ENCODE measurements at places on chromosomes 12 and 14.

DNA sequence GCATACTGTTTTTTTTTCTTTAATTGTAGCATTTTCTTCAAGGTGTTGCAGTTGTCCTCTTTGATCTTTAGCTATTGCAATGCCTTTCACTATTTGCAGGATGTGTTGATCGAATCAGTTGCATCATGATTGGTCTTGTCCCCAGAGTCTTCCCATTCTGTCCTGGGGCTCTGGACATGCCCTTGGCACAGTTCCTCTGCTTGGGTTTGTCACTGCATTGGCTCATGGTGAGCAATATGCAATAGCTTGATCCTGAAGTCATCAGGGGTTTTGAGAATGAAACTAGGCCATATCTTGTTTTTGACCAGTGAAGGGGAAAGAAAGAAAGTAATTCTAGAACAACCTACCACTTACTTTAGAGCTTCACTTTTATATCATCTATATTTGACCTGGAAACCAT lies 281.5 kb downstream of the TMEM117 start:
- no peak overlapping the region for H3K27ac ChIP-seq
- H3K36me3 ChIP-seq = no peaks in the 10 kb centered on the region
- DNase-seq = no peak
- no peaks in the 10 kb centered on the region for H3K27me3 ChIP-seq
- no peak overlapping the region for H3K4me3 ChIP-seq

DNA sequence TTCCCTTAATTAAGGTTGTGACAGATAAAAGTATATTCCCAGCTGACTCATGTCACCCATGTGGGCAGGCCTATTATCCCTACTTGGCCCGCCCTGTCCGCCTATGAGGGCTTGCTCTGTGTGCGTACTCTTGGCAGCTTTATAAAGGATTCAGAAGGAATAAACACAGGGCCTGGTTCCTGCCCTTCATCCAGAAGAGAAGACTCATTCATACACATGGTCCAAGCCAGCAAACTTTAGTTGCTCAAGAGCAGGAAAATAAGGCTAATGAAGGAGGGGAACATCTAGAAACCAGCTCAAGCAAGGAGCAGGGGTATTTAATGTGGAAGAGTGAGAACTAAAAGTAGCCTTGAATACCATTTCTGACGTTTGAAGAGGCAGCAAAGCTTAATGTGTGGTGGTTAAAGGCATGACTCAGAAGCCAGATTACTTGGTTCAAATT lies 141.9 kb downstream of the CRADD start:
- H3K27ac ChIP-seq = no peak overlapping the region
- H3K27me3 ChIP-seq = no peaks in the 10 kb centered on the region
- peaks cover 15% of the 10 kb centered on the region for H3K4me1 ChIP-seq
- no peaks in the 10 kb centered on the region for H3K36me3 ChIP-seq
- DNase-seq = no peak

- H3K27ac ChIP-seq = no peak overlapping the region
- no peaks in the 10 kb centered on the region for H3K4me1 ChIP-seq
- H3K27me3 ChIP-seq = peaks cover 3% of the 10 kb centered on the region
- no peak overlapping the region for H3K4me3 ChIP-seq
- DNase-seq = no peak
Measured at GRCh38 chr12:99121546-99121945, 476.5 kb downstream of the APAF1 start.

DNA sequence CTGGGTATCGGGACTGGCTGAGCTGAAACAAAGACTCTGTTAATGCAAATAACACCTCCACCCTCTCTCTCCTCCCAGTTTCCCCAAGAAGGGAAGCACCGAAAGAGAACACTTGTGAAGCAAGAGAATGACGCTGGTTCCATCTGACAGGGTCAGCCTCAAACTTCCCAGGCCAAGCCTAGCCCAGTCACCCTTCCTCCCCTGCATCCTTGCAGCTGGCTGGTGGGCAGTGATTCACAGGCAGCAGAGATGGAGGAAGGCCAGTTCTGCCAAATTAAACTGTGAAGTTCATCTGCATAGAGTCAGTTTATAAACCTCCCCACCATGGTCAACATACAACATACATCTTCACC lies 2.8 kb downstream of the LRRC74A start:
- no peaks in the 10 kb centered on the region for H3K36me3 ChIP-seq
- no peak overlapping the region for H3K4me3 ChIP-seq
- no peak overlapping the region for H3K27ac ChIP-seq
- no peak for DNase-seq
- peaks cover 27% of the 10 kb centered on the region for H3K4me1 ChIP-seq
- H3K27me3 ChIP-seq = no peaks in the 10 kb centered on the region

GRCh38 chr12:128767518-128767917 lies 56.2 kb downstream of the SLC15A4 start:
- no peak for DNase-seq
- peaks cover 7% of the 10 kb centered on the region for H3K27me3 ChIP-seq
- H3K4me3 ChIP-seq = no peak overlapping the region

- H3K4me1 ChIP-seq = no peaks in the 10 kb centered on the region
- DNase-seq = no peak
- H3K27ac ChIP-seq = no peak overlapping the region
- no peak overlapping the region for H3K4me3 ChIP-seq
Measured at GRCh38 chr14:51304941-51305340, 64.9 kb downstream of the TMX1 start.

DNA sequence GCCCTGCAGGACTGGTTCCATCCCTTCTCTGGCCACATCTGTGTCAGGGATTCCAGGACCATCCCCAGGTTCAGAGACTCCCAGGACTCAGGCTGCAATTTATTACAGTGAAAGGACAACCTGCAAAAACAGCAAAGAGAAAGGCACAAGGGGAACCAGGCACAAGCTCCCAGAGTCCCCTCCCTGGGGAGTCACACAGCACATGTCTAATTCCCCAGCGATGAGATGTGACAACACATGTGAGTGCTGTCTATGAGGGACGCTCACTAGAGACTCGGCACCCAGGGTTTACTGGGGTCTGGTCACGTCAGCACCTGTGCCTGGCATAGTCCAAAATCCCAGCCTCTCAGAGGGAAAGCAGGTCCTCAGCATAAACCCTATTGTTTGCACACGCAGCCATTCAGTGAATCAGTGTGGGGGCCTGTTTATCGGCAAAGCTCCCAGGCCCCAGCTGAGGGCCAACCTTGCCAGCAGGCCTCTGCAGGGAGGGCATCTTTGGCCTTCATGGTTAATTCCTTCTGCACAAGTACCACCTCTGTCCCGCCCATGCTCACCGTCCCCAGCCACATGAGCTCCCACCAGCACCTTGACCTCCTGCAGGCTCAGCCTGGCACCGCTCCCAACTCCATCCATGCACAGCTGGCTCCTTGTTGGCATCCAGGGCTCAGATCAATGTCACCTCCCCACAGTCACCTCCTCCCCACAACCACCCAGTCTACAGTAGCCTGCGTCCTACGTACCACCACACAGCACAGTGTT lies 198.9 kb upstream of the SFSWAP start:
- no peak overlapping the region for H3K4me3 ChIP-seq
- no peak overlapping the region for H3K27ac ChIP-seq

DNA sequence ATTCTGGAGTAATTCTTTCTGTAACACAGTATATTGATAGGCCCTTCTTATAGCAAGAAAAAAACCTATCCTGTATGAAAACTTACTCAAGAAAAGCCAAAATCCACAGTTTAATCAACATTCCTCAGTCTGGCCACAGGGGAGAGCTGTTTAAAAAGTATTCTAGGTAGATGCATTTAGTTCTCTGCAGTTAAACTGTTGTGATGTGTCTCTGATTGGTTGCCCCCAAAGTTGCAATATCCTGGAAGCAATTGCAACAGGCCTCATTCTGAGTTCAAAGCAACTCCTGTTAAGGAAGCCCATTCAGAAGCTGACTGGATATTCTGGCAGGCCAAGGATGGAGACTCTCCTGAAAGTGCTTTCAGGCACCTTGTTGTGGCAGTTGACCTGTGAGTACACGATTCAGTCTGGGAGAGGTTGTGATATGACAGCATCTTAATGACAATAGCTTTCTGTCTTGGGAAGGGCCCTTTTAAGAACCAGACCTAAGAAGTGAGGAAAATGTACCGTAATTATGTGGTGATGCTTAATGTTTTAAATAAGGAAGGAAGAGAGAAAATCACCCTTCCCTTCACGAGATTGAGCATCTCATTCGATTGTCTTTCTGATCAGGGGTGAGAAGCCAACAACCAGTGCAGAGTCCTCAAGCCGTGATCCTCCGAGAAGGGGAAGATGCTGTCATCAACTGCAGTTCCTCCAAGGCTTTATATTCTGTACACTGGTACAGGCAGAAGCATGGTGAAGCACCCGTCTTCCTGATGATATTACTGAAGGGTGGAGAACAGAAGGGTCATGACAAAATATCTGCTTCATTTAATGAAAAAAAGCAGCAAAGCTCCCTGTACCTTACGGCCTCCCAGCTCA lies 420.7 kb downstream of the DAD1 start:
- DNase-seq = no peak
- H3K36me3 ChIP-seq = no peaks in the 10 kb centered on the region
- H3K4me1 ChIP-seq = no peaks in the 10 kb centered on the region
- H3K27ac ChIP-seq = no peak overlapping the region

- H3K4me3 ChIP-seq = no peak overlapping the region
- H3K27ac ChIP-seq = peak overlapping the region; percentile 52
- no peak for DNase-seq
- no peaks in the 10 kb centered on the region for H3K4me1 ChIP-seq
- H3K36me3 ChIP-seq = no peaks in the 10 kb centered on the region
Measured at GRCh38 chr14:61573748-61574513, 121.4 kb upstream of the HIF1A start.

- DNase-seq = no peak
- H3K36me3 ChIP-seq = no peaks in the 10 kb centered on the region
- no peak within 1 kb of the TSS for H3K27ac ChIP-seq
- H3K27me3 ChIP-seq = peaks cover 10% of the 10 kb centered on the region
- H3K4me3 ChIP-seq = no peak within 1 kb of the TSS
Measured at GRCh38 chr12:64824500-64825142, at the start of gene TBC1D30. TBC1D30 (plus strand) TSS chr12:64824647; CDS start chr12:64824880, 233 bp downstream.

DNA sequence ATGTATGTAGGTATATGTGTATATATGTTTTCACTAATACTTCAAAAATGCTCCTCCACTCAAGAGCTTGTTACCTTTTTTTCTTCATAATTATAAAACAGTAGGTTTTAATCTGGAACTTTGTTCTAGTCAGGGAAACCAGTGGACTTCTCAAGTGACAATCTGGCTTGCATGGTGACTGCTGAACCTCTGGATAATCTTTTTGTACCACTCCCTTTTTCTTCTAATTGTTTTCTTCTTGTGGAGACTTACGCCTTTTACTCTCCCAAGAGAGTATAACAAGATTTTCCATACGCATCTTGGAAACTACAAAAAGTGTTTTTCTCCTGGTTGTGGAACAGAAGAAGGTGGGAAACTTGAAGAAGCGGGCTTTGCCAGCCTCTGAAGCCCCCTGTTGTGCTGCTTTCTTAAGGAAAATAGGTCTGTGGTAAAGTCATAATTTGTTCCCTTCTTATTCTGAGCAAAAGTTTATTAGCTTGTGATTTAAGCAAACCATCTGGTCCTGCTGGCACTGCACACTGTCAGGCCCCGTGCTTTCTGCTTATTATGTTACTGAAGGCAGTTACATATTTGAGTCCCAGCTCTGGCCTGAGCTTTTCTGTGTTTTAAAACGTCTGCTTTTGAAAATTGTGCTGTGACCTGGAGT lies 291.8 kb downstream of the ERC1 start:
- no peaks in the 10 kb centered on the region for H3K4me1 ChIP-seq
- no peaks in the 10 kb centered on the region for H3K27me3 ChIP-seq
- H3K4me3 ChIP-seq = no peak overlapping the region
- no peak overlapping the region for H3K27ac ChIP-seq
- no peaks in the 10 kb centered on the region for H3K36me3 ChIP-seq

- no peak for DNase-seq
- H3K4me3 ChIP-seq = no peak overlapping the region
- no peaks in the 10 kb centered on the region for H3K4me1 ChIP-seq
Measured at GRCh38 chr14:68041876-68042354, 222.3 kb downstream of the RAD51B start.

DNA sequence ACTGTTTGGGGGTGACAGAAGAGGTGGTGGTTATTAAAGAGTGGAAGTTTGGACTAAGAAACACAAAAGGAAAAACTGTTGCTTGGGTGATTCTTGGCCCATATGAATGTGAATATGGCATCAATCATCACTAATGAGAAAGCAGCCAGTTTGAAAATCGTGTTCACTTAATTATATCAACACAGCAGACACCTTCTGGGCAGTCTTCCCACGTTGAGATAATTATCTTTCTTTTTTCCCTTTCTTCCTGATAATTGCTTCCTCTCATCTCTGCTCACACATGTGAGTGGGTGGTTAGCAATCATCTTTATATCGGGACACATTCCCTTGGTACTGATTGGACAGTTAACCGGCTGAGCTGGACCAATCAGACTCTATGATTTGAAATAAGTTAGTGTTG lies 539.7 kb downstream of the AACS start:
- no peak for DNase-seq
- no peaks in the 10 kb centered on the region for H3K36me3 ChIP-seq
- H3K4me3 ChIP-seq = no peak overlapping the region
- H3K4me1 ChIP-seq = no peaks in the 10 kb centered on the region
- no peak overlapping the region for H3K27ac ChIP-seq

DNA sequence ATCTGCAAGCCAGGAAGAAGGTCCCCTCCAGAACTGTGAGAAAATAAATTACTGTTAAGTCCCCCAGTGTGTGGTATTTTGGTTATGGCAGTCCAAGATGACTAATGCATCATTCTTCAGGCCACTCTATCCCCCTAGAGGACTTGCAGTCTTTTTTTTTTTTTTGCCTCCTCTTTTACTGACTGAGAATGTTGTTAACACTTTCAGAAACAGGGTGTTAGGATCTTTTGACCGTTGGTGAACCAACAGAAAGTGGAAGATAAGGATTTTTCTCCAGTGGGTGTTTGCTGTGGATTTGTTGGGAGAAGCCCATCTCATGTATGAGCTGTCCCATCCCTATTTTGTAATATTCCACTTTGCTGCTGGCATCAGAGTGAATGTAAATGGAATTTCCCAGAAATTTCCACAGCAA lies 37.8 kb downstream of the MARK3 start:
- no peaks in the 10 kb centered on the region for H3K27me3 ChIP-seq
- H3K4me1 ChIP-seq = peaks cover 4% of the 10 kb centered on the region
- no peaks in the 10 kb centered on the region for H3K36me3 ChIP-seq
- H3K4me3 ChIP-seq = no peak overlapping the region
- no peak for DNase-seq
- H3K27ac ChIP-seq = no peak overlapping the region

DNA sequence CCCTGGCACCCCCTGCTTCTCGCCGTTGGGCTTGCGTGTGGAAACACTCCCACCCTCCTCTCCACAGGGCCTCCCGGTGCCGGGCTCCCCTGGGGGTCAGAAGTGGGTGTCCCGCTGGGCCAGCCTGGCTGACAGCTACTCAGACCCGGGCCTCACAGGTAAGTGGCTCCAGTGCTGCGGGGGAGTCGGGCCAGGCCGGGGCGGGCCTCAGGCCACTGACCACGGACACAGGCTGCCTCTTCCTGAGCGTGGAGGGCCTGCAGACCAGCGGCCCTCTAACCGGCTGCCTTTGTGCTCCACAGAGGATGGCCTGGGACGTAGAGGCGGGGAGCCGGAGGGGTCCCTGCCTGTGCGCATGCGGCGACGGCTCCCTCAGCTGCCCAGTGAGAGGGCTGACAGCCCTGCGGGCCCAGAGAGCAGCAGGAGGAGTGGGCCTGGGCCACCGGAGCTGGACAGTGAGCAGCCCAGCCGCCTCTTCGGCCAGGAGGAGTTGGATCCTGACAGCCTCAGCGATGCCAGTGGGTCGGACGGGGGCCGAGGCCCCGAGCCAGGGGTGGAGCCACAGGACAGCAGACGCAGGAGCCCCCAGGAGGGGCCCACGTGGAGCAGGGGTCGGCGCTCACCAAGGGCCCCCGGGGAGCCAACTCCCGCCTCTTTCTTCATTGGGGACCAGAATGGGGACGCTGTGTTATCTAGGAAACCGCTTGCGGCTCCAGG lies 21.1 kb downstream of the CEP170B start:
- no peak for DNase-seq
- H3K27ac ChIP-seq = no peak overlapping the region
- no peaks in the 10 kb centered on the region for H3K27me3 ChIP-seq
